ENCODE measurements at places on chromosomes 4 and X.

DNA sequence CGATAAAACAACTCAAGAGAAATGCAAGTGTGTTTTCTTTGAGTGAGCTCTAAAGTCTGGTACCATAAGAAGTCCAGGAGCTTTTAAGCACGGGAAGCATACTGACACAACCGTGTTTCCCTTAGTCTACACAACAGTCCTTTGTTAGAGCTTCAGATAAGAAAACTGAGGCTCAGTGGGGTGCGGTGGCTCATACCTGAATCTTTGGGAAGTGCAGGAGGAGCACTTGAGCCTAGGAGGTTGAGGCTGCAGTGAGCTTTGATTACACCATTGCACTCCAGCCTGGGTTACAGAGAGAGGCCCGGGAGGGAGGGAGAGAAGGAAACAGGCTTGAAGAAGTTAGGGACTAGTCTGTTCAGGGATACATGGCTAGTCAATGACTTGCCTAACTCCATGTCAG lies 21.9 kb downstream of the LEF1 start:
- no peak for DNase-seq

DNA sequence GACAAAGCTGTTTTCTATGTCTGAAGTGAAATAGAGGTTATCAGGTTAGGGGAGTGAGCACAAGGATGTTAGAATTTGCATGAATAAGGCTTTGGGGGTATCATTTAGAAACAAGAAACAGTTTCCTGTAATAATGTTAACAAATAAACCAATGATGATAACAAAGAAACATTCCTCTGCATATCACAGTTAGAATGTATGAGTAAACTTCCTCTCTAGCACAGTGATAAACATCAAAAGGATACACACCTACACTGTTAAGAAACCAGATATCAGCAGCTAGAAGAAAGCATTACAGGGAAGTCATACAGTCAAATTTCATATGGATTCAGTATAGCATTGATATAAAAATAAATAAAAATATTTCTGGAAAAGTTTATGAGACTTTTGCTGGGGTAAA lies 340.0 kb upstream of the MAGEB16 start:
- no peak for DNase-seq

DNA sequence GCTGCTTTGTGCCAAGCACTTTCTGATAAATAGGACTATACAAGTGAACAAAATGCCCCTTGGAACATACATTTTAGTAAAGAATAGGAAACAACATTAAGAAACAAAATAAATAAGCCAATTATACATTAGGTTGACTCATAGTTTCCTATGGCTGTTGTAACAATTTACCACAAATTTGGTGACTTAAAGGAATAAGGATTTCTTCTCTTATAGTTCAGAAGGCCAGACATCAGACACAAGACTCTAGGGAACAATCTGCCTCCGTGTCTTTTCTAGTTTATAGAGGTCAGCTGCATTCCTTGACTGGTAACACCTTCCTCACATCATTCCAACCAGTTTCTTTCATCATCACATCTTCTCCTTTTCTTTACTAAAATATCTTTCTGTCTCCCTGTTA lies 235.9 kb upstream of the PCDH18 start:
- DNase-seq = no peak

GRCh38 chrX:54496517-54496852 lies 451 bp upstream of the FGD1 start:
- DNase-seq = no peak

DNA sequence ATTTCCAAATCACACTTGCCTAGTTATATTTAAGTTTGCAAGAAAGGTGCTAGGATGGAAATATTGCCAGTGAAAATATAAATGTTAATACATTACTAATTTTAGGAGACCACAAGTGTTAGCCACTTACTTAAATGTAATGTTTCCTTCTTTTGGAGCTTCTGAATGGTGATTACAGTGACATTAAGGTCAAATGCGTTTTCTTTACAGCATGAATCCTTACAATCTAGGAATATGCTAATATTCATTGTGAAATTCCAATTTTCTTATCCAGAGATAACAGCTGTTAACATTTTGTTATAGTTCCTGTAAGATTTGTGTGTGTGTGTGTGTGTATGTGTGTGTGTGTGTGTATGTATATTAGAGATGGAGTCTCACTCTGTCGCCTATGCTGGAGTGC lies 70.2 kb upstream of the NUDT6 start:
- DNase-seq = no peak

DNA sequence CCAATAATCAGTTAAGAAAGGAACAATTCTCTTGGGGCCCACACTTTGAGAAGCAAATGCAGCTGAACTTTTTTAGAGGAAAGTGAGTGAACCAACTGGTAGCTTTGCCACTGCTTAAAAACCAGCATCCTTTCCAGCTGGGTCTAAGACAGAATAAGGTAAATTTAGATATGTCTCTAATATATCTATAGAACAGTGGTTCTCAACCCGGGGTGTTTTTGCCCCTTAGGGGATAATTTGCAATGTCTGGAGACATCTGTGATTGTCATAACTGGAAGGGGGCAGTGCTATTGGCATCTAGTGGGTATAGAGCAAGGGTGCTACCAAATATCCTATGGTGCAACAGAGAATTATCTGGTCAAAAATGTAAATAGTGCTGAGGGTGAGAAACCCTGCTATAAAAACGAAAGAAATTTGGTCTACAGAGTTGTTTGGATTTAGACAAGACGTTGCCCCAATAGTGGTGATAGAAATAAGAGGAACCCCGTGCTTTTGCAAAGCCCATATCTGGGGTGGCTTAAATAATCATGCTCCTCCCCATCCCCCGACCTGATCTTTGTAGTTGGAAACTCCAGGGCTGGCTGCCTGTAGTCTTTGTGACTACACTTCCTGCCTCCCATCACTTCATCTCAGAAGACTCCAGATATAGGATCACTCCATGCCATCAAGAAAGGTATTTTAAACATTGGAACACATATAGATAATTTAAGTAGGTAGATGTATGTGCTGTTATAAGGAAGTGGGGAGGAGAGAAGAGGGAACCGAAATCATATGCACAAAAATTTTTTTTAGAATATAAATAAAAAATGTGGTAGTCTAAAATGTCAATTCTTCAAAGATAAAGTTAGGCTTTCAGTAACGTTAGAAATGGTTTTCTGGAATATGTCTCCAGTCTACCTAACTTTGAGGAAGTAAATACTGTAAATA lies at the start of gene TLR7:
Gene TLR7 (plus strand): TSS at position 622 of the 927 bp plus-strand sequence. CDS start 507 bp downstream, outside the sequence.
- no peak for DNase-seq

- DNase-seq = no peak
These were observed 263.2 kb downstream of the IL15 start for GRCh38 chr4:141899541-141899940.

- no peak for DNase-seq
These were observed 69.9 kb downstream of the MFAP3L start for GRCh38 chr4:169956091-169956843.

DNA sequence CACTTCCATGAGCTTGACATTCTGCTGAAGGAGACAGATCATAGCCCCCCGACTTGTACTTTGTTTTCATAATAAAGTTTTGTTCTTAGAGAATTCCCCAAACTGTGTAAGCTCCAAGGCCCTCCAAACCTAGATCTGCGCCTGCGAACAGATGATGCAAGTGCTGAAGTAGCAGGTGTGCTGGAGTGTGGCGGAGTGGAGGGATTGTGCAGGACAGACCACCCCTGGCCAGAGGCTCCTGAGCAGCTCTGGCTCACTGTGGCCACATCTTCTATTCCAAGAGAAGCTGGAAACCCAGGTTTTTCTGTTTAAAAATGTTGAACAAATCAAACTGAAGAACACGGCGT lies 46.4 kb downstream of the TBC1D14 start:
- DNase-seq = no peak

- DNase-seq = no peak
These were observed 21.3 kb upstream of the SOX3 start for GRCh38 chrX:140526171-140526570.

DNA sequence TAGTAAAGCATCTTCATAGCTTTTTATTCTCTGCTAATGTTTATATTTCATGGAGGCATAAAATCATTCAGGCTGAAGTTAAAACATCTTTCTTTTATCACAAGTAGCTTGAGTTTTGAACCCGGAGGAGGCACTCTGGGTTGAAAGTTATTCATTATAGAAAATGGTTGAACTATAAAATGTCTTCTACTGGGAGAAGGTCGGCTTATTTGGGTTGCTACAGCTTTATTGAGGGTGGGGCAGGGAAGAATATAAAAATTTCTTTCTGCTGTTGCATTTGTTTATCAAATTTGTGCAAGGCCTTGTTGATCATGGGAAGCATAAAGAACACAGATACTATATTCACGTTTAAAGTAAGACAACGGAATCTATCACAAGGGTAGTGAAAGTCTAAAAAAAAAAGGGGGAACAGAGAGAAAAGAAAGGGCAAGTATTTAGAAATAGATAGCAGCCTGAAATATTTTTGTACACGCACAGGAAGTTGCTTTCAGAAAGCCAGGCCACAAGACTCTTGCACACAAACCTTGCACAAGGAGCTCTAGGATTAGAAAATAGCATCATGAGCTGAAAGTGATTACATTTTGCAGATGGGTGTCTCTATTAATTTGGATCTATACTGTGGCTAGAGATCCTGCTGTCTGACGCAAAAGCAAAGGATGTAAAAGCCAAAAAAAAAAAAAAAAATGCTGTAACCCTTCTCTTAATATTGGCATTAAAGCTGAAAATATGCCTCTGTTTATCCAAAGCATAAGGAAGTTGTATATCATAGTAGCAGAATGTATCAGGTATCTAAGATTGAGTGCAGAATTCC lies 37.2 kb upstream of the FAM9C start:
- DNase-seq = no peak

DNA sequence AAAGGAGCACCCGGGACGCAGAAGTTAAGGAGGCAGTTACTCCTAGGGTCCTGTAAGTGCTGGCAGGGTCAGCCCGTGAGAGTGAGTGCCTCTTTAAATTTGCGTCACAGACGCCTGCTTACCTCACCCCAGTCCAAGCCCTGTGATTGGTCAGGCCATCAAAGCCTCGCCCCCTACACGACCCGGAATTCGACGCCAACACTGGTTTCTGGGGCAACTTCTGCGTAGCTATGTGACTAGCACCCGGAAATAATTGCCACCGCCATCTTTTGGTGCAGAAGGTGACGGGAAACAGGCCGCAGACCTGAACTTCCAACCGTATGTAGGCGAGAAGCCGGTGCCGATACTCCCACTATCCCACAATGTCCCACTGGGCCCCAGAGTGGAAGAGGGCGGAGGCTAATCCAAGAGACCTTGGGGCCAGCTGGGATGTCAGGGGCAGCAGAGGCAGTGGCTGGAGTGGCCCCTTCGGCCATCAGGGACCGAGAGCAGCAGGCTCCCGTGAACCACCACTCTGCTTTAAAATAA lies at the start of gene DDX53:
Gene DDX53 (plus strand): TSS at position 265 of the 528 bp plus-strand sequence. CDS start 98 bp downstream, at position 363.
- DNase-seq = no peak

GRCh38 chrX:137424679-137425078 lies 141.2 kb upstream of the ZIC3 start:
- no peak for DNase-seq

GRCh38 chr4:55079451-55080173 lies 45.8 kb downstream of the KDR start:
- DNase-seq = no peak

GRCh38 chrX:138349351-138349750 lies 362.2 kb downstream of the FGF13 start:
- DNase-seq = no peak

- DNase-seq = no peak
These were observed 39.0 kb downstream of the BCOR start for GRCh38 chrX:40058719-40059118.

DNA sequence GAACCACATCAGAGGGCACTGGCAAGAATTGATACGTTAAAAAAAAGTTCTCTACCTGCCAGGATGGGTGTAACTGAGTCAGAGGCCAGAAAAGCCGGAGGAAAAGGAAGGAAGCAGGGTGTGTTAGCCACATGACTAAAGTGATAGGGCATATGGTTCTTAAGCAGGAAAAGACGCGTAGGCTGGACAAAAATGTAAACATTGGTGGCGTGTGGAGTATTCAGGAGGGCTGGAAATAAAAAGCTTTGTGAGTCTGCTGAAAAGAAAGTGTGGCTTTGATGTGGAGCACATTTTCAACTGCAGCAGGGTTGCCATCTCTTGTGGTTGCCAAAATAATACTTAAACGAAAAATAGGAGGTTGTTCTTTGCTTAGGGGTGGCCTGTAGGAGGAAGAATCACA lies 186.5 kb upstream of the RPL34 start:
- no peak for DNase-seq

DNA sequence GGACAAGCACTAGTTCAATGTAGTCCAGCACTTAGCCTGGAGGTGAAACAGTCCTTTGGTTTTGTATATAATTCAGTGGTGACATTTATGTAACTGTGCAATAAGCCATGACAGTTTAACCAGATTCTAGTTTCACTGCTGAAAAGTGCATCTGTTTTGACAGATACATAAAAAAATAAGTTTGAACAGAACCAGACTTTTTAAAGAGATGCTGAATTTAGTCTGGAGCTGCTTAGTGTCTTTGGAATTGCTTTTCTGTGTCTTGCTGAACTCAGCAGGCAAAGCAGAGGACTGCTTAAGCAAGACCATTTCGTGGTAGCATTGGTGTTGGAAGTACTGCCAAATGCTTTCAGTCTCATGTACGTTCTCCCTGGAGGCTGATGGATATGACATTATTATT lies 393.5 kb downstream of the MAPK10 start:
- no peak for DNase-seq

- no peak for DNase-seq
These were observed 39.4 kb upstream of the PPARGC1A start for GRCh38 chr4:23929248-23929647.

GRCh38 chr4:96305030-96305429 lies 465.1 kb downstream of the PDHA2 start:
- no peak for DNase-seq

DNA sequence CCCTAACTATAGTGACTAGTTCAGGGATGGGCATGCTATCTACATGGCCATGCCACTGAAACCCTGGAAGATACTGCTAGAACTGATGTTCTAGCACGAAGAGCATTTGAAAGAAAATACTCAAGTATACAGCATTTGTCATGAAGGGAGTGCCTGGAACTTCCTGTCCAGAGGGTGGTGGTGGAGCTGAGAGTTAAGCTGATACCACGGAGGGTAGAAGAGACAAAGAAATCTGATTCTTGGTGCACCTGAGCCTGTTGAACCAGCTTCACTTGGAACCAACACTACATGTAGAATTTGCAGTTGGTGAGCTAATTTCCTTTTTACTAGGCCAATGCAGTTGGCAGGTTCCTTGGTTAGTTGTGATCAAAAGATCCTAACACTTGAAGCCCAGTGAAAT lies 116.4 kb downstream of the CCNG2 start:
- no peak for DNase-seq

- DNase-seq = no peak
These were observed 101.3 kb upstream of the VAMP7 start for GRCh38 chrX:155779831-155780230.

GRCh38 chrX:22541926-22542325 lies 269.2 kb downstream of the CBLL2 start:
- no peak for DNase-seq

- DNase-seq = no peak
These were observed 174.9 kb downstream of the CHIC2 start for GRCh38 chr4:53889326-53890055.

GRCh38 chr4:110624904-110625494 lies 2.1 kb upstream of the PITX2 start:
- no peak for DNase-seq
